ENCODE measurements at places on chromosomes 7 and 10.

DNA sequence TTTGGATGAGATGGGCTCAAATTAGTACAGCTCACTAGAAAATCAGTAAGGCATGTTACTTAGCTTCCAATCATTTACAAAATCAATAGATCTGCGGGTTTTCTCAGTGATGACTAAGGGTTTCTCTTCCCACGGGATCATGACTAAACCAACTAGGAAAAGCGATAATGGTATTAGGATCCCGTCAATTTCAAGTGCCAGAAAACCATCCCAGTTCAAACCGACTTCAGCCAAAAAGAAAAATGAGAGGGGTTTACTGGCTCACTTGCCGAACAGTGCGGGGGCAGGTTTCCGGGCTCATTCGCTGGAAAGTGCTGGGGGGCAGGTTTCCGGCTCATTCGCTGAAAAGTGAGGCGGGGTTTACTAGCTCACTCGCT, 62.1 kb upstream of the LYZL2 start:
- DNase-seq: no peak

DNA sequence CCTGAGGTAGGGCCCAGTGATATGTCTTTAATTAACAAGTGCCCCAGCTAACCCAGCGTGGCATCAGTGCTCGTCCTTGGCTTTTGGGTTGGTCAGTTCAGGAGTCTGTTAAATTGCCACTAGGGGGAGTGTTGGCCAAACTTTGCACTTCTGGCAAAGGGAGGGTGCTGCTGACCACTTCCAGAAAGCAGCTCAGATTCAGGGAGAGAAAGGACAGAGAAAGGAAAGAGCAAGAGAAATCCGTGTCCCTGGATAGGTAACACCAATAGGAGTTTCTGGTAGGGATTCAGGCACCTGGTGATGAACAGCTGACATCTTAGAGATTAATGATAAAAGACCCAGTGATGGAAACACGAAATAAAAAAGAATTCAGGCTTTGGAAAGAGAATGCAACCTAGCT, 243.1 kb upstream of the AOAH start:
- DNase-seq: no peak

- peak; percentile 8 for DNase-seq
These were observed 6.7 kb upstream of the PAXIP1 start for GRCh38 chr7:155009570-155010157.

DNA sequence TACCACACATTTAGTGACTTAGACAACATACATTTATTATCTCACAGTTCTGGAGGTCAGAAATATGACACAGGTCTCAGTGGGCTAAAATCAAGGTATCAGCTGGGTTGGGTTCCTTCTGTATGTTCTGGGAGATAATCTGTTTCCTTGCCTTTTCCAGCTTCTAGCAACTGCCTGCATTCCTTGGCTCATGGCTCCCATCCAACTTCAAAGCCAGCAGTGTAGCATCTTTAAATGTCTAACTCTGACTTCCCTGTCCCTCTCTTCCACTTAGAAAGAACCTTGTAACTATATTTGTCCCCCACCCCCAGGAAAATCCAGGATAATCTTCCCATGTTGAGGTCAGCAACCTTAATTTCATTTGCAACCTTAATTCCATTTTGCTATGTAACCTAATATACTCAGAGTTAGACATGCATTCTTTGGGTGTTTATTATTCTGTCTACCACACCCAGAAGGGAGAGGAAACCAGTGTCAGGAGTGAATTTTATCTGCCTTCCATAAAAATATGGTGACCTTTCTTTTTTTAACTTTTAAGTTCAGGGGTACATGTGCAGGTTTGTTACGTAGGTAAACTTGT, 57.3 kb upstream of the SMIM30 start:
- no peak for DNase-seq

- DNase-seq: no peak
These were observed 1.7 kb downstream of the NXPH1 start for GRCh38 chr7:8435095-8435494.

DNA sequence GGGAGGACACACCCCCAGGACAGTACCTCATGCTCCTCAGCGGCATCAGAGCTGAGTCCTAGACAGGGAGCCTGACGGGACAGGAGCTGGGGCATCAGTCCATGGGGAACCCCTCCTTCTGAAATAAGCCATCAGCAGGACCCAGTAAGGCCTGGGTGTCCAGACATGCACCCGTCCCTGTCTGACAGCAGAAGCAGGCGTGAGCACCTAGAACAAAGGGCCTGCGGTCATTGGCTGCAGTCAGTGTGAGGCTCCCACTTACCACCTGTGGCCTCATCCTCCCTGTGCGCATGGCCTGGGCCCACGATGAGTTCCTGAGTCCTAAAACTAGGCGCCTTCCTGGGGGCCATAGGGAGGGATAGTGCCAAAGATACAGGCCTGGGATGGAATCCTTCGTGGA, 484.7 kb downstream of the PTPRN2 start:
- DNase-seq: no peak

GRCh38 chr10:23258516-23258915, 66.4 kb downstream of the PTF1A start:
- no peak for DNase-seq

DNA sequence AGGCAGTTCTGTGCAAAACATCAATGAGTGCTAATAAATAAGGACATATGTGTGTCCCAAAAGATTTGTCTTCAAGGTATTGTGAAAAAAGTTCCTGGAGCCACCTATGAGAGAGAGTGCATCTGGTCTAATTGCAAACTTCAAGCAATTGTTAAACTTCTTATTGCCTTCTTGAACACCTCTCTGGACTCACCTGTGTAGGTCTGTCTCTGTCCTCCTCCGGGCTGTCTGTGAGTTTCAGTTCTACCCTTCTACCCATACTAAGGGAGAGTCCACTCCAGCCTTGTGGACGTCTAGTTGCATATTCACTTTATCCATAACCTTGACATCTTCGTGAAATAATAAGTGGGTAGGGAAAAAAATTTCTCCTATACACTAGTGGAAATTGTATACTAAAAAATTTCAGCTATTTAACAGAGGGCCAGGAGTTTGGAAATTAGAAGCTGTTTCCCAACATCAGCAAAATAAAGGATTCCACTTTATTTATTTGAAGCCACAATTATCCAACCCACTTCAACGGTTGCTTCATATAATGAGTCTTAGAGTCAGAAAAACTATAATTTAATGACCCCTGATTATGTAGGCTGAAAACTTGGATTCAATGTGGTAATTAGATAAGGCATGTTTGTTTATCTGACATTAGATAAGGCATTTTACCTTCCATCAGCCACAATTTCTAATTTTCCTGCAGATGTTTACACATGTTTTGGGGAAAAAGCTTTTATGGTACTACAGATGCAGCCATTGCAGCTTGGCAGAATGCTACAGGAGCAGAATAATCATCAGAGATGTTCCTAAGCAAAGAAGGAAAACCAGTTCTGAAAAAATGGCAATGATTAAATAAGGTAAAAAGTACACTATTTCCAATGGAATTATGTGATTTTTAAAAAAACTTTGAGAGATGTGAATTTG, 150.8 kb upstream of the FAM3C start:
- no peak for DNase-seq

DNA sequence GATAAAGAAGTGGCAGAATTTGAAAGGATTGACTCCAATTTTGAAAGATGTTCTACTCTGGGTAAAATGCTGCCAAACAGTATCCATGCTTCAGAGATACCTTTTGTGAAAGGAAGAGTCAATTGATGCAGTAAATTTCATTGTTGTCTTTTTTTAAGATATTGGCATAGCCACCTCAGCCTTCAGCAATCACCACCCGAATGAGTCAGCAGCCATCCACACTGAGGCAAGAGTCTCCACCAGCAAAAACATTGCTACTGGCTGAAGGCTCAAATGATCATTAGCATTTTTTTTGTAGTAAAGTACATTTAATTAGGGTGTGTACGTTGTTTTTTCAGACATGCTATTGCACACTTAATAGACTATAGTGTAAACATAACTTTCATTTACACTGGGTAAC, 31.7 kb upstream of the CYP26C1 start:
- no peak for DNase-seq

DNA sequence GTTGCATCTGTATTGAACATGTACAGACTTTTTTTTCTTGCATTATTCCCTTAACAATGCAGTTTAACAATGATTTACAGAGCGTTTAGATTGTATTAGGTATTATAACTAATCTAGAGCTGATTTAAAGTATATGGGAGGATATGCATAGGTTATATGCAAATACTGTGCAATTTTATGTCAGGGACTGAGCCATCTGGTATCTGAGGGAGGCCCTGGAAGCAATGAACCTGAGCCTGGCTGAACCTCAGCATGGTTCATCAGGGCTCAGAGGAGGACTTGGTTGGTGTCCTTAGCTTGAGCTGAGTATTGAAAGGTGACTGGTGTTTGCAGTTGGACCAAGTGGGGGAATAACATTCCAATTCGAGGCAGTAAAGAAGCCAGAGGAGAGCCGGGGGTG, 4.8 kb downstream of the ADCK2 start:
- no peak for DNase-seq

DNA sequence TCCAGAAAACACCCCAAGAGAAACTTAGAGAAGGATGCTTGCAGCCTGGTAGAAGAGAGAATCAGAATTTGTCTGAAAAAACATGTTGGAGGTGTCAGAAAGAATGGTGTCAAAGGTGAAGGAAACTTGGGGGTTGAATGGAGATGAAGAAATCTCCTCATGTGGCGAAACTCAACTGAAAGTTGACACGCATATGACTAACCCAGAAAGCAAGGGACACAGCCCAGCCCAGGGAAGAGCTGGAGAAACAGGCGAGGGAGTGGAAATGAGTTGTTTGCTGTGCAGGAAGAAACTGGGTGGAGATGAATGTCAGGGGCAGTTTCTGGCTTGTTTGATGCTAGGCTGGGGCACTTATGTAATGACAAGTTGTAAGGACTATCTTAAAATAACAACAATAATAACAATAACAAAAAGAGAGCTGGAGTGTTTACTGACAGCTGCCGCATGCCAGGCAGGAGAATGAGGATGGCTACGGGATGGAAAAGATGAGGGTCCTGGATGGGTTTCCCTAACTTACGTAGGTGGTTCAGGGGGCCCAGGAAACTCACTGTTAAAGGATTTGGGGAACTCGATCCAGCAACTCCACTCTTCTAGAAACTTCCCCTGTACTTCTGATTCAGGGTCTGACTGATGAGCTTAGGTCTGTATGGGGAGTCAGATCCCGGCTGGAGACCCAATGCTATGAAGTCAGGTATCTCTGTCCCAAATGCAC, 57.4 kb downstream of the MAP3K8 start:
- no peak for DNase-seq

- DNase-seq: no peak
These were observed 299.6 kb downstream of the MDFIC start for GRCh38 chr7:115221456-115221855.

- DNase-seq: no peak
These were observed 1009.7 kb upstream of the CELF2 start for GRCh38 chr10:10007957-10008356.

GRCh38 chr10:43399320-43400310, 9.4 kb downstream of the HNRNPF start:
- no peak for DNase-seq

DNA sequence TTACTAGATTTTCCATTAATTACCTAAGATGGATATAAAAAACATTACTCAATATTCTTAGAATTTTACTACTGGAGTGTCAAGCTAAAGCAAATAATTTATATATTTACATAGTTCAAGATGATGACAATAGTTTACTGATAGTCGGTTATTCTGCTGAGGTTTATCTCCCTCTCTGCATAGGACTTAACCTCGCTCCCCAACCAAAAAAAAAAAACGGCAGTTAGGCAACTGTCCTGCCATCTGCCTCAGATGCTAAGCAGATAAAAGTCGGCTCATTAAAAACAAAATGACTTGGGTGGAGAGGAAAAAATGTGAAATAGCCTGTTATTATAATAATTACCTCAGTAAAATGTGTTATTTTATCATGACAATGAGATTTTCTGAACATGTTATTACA, 14.0 kb upstream of the ITGB8 start:
- no peak for DNase-seq

GRCh38 chr7:7272294-7272693, 90.0 kb downstream of the C1GALT1 start:
- DNase-seq: no peak

- no peak for DNase-seq
These were observed 286.7 kb downstream of the INHBA start for GRCh38 chr7:41416208-41416595.

DNA sequence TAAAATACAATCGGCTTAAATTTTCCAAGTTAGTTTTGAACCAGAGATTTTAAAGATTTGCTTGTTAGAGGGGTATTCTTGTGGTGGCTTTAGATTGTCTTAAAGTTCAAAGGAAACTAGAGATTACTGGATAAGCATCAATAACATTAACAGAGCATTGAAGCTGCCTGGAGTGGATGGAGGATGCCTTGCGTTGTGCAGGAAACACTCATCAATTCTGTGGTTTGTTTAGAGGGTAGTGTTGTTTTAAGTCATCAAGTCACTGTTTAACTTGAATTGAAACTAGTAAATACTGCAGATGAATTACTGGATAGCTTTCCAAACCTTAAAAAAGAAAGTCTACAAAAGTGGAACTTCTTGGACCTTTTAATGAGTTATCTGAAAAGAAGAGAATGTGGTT, 218.6 kb downstream of the CELF2 start:
- DNase-seq: no peak

- no peak for DNase-seq
These were observed 201.1 kb downstream of the NSUN6 start for GRCh38 chr10:18450298-18450697.

DNA sequence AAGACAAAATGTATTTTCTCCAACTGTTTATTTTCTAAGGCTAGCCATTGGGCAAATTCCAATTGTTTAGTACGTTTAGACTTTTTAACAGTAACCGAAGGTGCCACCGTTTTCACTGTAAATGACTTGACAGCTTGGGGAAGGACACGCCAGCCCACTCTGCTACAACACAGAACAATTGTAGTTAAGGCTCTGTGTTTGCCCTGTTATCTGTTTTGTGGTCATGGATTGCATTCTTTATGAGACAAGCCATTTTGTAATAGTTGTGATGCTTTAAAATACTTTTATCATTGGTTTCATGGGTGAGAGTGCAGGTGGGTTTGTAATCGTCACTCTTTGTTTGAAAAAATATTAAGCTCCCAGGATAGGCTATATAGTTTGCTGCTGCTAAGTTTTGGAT, 6.6 kb upstream of the PITRM1 start:
- no peak for DNase-seq

GRCh38 chr7:47937711-47938573, 10.3 kb downstream of the PKD1L1 start:
- no peak for DNase-seq

DNA sequence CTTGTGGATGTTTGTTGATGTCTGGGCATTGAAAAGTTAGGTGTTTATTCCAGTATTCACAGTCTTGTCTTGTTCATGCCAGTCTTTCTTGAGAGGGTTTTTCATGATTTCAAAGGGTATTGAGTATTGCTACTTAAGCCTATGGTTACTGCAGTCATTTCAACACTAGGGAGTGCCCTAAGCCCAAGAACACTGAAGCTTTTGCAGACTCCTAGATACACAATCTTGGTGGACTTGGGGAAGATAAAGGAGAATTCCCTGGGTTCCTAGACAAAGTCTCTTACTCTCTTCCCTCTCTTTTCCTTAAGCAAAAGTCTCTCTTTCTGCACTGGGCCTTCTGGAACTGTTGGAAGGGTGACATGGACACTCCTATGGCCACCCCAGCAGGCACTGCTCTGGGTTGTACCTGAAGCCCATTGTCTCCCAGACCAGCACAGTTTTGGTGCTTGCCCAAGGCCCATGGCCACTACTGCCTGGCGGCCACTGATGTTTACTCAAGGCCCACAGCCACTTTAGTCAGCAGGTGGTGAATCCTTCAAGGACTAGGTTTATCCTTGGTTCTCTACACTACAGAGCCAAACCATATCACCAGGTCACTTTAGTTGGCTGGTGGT, 24.9 kb downstream of the SAMD9 start:
- no peak for DNase-seq
